ENCODE measurements at places on chromosomes 5 and 9.

DNA sequence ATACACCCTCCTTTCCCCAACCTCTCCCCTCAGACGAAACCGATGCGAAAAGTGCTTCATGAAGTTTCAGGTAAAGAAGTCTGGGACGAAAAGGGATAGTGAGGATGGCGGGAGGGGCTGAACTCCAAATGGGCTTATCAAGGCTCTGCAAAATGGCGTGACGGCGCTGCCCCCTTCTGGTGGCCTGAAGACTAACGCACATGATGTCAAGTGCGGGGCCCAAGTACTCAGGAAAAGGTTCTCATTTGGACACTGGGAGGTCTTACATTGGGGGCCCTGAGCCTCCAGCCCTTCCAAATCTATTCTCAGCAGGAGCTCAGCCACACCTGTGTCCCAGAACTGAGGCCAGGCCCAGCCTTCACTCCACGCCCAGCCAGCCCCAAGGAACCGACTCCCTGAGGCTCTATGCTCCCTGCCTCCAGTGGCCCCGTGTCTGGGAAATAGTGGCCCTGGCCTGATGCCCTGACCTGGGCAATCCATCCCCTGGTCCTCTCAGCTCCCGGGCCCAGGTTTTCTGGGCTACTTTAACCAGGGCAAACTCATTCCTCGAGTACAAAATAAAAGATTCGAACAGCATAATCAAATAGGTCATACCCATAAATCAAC is 119.9 kb downstream of the KCNIP1 start:
- no peak for DNase-seq

GRCh38 chr9:107308461-107308860 is 25.4 kb downstream of the RAD23B start:
- no peak for DNase-seq

DNA sequence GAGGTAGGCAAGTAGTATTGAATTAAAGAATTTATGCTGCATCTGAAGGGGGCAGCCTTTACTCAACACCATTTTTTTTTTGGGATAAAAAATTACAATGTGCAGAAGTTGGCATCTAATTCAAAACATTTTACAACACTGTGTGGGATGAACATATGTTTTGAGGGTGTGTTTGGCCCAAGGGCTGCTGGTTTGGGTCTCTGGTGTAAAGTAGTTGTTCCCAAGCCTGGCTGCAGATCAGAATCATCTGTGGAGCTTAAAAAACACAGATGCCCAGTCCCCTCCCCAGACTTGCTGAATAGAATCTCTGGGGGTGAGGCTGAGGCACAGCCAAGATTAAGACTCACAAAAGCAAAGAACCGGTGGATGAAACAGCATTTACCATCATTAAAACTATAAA is 33.0 kb upstream of the PDZD2 start:
- no peak for DNase-seq

GRCh38 chr9:3436629-3437420 is 89.0 kb downstream of the RFX3 start:
- DNase-seq: peak; percentile 61

GRCh38 chr5:78895616-78896015 is 89.5 kb downstream of the ARSB start:
- DNase-seq: no peak

DNA sequence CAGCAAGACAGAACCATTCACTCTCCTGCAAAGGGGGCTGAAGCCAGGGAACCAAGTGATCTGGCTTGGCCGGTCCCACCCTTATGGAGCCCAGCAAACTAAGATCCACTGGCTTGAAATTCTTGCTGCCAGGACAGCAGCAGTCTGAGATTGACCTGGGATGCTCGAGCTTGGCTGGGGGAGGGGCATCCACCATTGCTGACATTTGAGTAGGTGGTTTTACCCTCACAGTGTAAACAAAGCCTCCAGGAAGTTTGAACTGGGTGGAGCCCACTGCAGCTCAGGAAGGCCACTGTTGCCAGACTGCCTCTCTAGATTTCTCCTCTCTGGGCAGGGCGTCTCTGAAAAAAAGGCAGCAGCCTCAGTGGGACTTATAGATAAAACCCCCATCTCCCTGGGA is 60.5 kb downstream of the TNFSF8 start:
- DNase-seq: no peak

DNA sequence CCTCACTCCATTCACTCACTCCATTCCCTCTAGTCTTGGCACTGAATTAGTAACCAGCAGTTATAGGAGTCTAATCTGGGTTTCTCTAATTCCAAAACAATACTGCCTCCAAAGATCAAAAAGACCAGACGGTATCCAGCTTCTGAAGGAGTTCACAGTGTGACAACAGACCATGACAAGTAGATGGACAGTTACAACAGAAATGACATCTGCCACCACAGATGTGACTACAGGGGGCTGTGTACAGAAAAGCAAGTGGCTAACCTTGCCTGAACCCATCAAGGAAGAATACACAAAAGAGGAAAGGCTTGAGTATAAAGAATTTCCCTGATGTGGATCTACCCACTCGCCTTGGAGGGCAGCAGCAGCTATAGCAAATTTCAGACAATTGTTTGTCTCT is 112.4 kb downstream of the ACTL7B start:
- DNase-seq: no peak

- no peak for DNase-seq
Observed at GRCh38 chr5:38032149-38032548, 192.3 kb upstream of the GDNF start.

DNA sequence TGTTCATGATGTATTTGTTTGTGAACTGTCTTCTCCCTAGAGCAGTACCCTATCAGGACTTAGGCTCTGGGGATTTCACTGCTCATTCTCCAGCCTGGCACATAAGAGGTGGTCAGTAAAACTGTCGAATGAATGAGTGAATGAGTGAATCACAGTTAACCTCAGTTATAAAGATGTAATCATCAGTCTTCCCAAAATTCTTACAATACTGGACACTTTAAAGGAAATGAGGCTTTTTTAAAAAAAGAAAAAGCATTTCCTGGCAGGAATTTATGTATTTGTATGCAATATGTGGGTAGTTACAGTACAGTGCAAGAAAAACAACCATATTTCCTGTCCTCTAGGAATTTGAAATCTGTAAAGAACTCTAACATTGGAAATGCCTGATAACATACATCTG is 59.6 kb downstream of the RAI14 start:
- no peak for DNase-seq

- no peak for DNase-seq
Observed at GRCh38 chr5:73066466-73066865, 53.9 kb upstream of the TMEM171 start.

GRCh38 chr5:119333421-119333851 is 22.4 kb upstream of the TNFAIP8 start:
- DNase-seq: no peak

DNA sequence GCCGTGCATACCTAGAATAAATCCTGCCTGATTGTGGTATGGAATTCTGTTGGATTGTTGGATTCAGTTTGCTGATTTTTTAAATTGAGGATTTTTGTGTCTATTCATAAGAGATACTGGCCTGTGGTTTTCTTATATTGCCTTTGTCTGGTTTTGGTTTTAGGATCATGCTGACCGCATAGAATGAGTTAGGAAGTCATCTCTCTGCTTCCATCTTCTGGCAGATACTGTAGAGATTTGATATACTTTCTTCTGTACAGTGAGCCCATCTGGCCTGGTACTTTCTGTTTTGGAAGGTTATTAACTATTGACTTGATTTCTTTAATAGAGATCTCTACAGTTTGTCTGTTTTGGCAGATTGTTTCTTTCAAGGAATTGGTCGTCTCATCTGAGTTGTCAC is 14.7 kb downstream of the CEP72 start:
- no peak for DNase-seq

DNA sequence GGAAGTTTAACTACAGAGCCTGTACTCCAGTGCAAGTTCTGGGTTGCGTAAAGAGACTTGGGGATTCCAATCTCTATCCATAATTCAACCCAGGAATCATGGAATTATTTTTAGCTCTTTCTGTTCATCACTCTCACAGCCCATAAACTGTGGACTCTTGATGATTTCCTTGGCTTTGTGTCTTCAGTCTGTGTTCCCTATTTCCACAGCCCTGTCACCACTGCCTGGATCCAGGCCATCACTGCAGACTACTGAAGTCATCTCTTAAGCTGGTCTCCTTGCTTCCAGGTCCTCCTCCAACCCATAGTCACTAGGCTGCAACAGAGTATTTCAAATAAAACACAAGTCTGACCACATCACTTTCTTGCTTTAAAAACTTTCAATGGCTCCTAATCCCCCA is 211.7 kb downstream of the PLK2 start:
- DNase-seq: no peak

GRCh38 chr5:141783947-141784296 is 94.3 kb downstream of the PCDH1 start:
- no peak for DNase-seq

- DNase-seq: no peak
Observed at GRCh38 chr9:124814164-124814535, 37.2 kb downstream of the OLFML2A start.

GRCh38 chr9:110371411-110372007 is 33.8 kb upstream of the TXNDC8 start:
- DNase-seq: no peak

DNA sequence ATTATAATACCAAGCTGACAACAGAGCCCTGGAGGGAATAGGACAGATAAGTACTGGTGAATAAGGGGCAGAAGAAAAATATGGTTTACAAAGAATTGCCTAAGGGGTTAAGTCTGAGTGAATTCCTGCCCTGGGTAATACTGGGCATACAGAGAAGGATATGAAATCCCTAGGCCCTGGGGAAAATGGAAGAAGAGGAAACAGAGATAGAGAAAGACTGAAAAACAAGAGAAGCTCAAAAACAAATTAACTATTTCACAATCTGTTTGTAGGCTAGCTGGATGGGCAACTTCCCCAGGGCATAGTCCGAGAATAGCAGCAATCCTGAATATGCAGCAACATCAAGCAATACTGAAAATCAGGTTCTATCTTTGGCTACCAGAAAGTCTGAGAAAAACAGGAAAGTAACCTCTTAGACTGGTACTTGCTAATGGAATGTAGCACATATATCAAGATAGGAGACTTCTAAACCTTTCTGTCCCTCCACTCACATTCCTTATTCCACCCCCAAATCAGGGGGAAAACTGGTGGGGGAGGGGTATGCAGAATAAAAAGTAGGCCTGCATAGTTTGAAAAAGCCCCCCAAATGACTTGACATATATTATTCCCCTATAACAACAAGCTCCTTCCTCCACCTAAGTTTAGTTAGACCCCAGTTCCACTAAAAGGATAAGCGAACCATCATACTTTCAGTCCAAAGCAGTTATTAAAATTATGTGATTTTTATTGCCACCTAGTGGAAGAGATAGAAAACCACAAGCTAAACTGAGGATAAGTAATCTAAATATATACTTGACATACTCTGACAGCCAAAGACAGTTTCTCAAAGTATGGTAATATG is 20.6 kb downstream of the SLC38A9 start:
- DNase-seq: peak; percentile 6

GRCh38 chr5:83322273-83322924 is 149.1 kb upstream of the VCAN start:
- no peak for DNase-seq

GRCh38 chr5:6435356-6435755 is 13.3 kb upstream of the UBE2QL1 start:
- no peak for DNase-seq

GRCh38 chr9:76717613-76718012 is 46.6 kb upstream of the PCA3 start:
- DNase-seq: no peak

GRCh38 chr5:130251931-130252330 is 347.7 kb downstream of the CHSY3 start:
- DNase-seq: no peak

DNA sequence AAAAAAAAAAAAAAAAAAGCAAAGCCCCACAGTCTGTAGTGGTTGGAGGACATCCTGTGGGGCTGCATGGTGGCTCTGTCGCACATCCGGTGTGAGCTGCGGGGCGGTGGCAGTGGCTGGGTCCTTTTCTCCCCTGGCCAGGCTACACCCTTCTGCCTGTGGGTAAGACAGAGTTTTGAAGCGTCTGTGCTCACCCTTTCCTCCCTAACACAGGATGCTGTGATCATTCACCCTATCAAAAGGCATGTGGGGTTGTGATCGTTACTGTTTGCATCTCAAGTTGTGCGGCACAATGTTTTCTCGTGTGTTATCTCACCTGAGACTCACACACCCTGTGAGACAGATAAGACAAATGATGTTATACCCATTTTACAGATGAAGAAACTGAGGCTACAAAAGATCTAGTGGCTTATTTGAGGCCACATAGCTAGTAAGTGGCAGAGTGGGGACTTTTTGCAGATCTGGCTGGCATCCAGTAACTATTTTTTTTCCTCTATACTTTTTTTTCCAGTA is 17.5 kb downstream of the IRF1 start:
- no peak for DNase-seq

DNA sequence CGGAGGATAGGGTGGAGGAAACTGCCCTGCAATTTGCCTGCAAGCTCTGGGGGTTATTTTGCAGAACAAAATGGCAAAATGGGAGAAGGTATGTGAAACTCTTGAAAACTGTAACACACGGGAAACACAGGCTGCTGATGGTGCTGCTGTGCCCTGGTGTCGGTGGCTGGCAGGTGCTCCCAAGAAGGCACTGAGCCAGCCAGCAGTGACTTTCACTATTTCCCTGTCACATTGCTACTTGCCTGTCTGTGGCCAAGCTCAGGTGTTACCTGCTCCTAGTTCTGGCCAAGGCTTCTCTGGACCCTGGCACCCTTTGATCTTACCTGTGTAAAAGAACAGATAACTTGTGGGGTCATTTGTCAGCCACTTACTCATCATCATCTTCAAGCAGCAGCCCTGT is 102.2 kb downstream of the CMYA5 start:
- no peak for DNase-seq

DNA sequence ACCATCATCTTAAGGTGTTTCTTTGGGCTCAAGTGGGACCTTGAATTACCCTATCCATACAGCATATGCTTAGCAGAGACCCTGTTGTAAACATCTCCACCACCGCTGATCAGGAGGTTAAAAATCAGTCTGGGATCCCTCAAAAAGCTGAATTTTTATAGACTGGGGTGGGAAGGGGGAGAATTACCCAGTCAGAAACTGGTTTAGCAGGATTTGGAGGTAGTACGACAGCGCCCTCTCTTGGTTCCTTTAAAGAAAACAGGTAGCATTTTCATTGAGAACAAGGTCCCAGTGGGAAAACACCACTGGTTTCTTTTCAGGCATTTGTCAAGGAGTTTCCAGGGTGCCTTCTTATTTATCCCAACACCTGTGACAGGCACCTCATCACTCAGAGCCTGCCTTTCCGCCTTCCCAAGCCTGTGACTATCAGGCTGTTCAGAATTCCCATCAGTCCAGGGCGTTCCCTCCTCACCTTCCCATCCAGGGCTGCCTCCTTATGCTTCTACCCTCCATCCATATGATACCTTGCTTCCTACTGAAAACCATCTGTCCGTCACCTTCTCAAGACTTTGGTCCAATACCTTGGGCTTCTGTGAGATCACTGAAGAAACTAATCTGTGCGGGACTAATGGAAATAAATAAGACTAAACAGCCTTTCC is 203.8 kb upstream of the RAI14 start:
- DNase-seq: no peak

DNA sequence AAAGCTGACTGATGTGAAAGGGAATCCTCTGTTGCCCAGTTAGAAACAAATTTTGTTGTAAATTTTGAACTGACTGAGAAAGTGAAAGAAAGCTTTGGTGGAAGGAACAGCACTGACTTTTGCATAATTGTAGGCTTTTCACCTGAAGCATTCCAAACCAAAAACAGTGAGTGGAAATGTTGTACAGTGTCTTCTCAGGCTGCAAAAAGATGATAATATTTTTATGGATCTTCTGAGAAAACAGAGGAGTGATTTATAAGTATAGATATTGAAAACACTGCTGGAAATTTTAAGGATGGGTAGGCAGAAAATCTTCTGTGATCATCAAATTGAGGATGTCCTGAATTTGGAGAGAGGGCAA is 40.0 kb downstream of the LURAP1L start:
- DNase-seq: no peak

- no peak for DNase-seq
Observed at GRCh38 chr5:107661038-107661649, 9.6 kb downstream of the EFNA5 start.
